EH (cell line): ENCODE measurements at places on chromosomes 16 and 17.
A peak's percentile ranks its signal among the peaks of the same experiment; 100 is the strongest.

DNA sequence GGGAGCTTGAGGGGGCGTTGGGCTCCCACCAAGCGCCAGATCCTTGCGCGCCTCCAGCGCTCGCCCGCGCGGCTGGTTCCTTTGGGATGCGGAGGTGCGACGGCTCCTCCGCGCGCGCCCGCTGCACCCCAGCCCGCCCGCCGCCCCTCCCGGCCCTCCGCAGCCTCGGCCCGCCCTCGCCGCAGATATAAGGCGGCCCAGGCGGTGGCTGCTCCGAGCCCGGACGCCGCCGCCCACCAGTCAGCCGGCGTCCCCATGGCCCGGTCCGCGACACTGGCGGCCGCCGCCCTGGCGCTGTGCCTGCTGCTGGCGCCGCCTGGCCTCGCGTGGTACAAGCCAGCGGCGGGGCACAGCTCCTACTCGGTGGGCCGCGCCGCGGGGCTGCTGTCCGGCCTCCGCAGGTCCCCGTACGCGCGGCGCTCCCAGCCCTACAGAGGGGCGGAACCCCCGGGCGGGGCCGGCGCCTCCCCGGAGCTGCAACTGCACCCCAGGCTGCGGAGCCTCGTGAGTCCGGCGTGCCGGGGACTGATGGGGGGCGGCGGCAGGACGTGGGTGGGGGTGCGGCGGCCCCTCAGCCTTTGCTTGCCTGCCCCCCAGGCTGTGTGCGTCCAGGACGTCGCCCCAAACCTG lies at the start of gene NPB:
NPB (plus strand) TSS at position 216 of the 630 bp plus-strand sequence; CDS start at position 256, 40 bp downstream.
- peak; percentile 42 for DNase-seq

- peak; percentile 53 for DNase-seq
These were observed 13.3 kb upstream of the MYH8 start for GRCh38 chr17:10435096-10435495.

DNA sequence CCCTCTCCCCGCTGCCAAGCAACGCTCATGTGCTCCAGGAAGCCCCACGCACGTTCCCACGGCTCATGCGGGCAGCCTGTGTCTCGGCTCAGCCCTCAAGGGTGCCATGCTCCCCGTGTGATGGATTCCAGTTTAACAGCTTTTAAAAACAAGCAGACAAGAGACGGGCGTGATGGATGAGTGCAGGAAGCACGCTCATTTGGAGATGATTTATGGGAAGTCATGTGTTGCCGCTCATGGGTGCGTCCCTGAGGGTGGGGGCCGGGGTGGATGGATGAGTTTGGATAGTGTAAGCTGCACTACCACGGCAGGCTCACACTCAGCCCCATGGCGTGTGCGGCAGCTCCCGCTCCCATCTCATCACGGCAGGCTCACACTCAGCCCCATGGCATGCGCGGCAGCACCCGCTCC lies 132.8 kb downstream of the RBFOX3 start:
- DNase-seq = peak; percentile 11

DNA sequence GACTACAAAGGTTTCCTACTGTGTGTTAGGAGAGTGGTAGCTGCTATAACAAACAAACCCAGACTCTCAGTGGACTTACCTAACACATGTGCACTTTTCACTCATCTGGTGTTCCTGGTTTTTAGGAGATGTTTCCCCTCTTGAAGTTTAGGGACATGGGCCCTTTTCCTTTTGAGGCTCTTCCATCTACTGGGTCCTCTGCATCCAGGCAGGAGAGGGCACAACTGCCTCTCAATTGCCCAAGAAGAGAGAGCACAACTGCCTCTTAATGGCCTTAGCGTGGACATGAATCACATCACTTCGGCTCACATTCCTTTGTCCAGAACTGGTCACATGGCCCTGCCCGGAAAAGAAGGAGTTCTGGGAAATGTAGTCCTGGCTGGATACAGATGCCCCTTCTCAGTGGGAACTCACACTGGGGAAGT lies 9.8 kb upstream of the TNRC6C start:
- peak; percentile 77 for DNase-seq

DNA sequence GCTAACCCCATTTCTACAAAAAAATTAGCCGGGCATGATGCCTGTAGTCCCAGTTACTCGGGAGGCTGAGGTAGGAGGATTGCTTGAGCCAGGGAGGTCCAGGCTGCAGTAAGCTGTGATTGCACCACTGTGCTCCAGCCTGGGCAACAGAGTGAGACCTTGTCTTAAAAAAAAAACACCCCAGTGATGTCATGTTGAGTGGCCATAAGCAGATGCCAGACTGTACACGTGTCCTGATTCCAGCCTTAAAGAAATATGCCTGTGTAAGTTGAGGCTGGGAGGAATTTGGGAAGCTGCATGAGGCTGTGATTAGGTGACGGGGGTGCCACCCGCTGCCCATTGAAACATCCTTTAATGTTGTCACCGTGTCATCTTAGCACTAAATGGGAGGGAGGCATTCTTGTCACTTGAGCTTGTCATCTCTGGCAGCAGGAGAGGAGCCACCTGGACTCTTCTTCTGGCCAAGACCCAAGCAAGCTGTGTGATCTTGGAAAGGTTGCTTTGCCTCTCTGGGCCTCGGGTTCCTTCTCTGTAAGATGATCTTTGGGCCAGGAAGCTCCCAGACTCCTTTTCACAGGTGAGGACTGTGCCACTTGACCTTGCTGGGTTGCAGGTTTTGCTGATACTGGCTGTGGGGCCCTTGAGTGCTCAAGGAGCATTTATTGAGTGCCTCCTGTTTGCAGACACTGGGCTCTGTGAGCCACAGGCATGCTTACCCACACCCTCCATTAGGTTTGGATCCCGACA lies 98.3 kb upstream of the CIBAR2 start:
- peak; percentile 95 for DNase-seq

GRCh38 chr16:10001258-10001775 lies 180.9 kb downstream of the GRIN2A start:
- DNase-seq = no peak

- peak; percentile 71 for DNase-seq
These were observed 3.6 kb upstream of the MMP15 start for GRCh38 chr16:58021661-58022551.

- DNase-seq = no peak
These were observed 206.4 kb downstream of the ZFHX3 start for GRCh38 chr16:72841506-72841905.

GRCh38 chr17:36846410-36847292 lies 90.6 kb upstream of the LHX1 start:
- no peak for DNase-seq

GRCh38 chr17:37276475-37276874 lies 99.3 kb upstream of the C17orf78 start:
- no peak for DNase-seq

DNA sequence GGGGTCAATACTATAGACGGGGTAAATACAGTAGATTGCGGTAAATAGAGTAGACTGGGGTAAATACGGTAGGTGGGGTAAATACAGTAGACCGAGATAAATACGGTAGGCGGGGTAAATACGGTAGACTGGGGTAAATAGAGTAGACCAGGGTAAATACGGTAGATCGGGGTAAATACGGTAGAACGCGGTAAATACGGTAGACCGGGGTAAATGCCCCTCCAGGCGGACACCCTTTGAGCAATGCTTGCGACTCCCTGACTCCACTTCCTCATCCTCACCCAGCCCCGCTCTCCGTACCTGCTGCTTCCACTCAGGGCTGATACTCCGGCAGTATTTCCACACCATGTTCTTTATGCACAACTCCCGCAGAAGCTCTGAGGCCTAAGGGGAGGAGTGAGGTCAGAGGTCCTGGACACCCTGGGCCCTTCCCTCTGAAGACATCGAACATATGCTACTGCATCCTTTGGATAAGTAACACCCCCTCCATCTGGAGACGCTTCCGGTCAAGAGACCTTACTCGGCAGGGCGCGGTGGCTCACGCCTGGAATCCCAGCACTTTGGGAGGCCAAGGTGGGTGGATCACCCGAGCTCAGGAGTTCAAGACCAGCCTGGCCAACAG lies 13.3 kb upstream of the CRK start:
- no peak for DNase-seq

- DNase-seq = no peak
These were observed 143.9 kb downstream of the CMIP start for GRCh38 chr16:81588326-81589081.

DNA sequence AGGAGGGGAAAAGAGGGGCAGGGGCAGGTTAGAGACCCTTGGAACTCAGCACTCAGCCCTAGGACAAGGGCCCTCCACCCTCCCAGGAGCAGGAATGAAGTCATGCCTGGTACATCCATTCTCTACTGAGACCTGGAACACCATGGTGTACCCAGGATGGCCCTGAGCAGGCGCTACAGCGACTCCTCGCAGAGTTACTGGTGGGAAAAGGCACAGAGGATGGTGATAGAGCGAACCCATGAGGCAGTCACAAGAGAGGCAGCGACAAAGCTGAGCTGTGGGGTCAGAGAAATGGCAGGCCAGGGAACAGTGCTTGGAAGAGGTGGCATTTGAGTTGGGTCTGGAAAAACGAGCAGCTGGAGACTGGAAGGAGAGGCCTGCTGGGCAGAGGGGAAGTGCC lies 37.5 kb downstream of the SRCIN1 start:
- no peak for DNase-seq

DNA sequence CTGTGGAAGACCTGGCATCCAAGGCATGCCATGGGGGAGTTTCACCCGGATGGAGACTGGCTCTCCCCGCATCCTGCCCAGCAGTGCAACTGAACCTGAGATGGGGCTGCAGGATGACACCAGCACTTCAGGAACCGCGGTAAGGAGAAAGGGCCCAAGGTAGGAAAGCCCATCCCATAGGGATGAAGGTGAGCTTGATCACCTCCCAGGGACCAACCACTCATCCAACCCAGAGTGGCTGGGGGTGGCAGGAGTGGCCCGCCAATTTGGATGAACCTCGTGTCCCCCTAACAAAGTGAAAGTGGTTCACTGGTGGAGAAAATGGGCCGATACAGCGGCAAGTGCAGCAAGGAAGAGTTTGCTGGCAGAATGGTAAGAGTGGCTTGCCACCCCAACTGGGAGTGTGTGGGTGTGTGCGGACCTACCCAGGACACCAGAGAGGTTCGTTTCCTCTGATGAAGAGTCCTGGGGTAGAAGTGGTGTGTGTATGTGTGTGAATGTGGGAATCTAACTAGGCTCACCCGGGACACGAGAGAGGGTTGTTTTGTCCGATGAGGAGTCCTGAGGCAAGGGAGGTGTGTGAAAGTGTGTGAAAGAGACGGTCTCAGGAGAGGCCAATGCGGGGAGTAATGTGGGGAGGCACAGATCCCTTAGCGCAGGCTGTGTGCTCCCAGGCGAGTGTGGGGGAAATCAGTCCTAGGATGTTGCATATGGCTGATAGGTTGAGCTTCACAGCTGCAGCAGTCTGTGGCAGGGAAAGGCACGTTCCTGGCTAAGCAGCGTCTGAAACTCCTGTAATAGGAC lies 22.6 kb downstream of the ACSM1 start:
- peak; percentile 6 for DNase-seq

DNA sequence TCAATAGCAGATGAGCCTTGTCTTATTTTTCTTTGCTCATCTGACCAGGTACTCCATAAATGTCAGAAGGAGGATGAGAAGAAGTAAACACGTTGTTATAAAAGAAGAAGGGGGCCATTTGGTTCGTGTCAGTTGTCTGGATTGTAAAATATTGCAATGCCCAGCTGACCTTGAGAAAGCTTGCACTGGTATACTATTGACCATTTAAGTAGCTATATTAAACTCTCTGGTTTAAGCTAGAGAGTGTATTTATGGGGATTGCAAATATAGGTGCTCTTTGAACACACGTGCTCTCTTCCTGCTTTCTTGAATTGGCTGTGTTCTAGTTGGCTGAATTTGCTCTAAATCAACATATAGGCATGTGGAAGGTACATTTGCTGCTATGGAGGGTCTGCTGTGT lies 26.1 kb upstream of the CMTR2 start:
- DNase-seq = no peak

- DNase-seq = no peak
These were observed 44.8 kb upstream of the FBXO47 start for GRCh38 chr17:39011907-39012468.

DNA sequence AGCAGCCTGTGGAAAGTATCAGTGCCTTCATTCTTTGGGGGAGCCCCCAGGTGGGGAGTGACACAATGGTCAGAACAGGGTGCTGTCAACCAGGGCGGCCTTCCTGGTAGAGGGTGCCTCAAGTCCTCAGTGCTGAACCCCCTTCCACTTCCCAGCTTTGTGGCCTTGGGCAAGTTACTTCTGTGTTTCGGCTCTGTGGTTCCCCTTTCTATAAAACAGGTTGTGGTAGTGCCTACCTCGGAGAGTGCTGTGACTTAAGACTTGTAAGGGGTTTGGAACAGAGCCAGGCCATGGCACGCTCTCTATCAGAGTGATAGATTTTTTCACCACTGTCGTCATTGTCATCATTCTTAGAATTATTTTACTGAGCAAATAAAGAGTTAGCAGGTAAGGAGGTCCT lies 141.1 kb downstream of the CCDC182 start:
- no peak for DNase-seq

DNA sequence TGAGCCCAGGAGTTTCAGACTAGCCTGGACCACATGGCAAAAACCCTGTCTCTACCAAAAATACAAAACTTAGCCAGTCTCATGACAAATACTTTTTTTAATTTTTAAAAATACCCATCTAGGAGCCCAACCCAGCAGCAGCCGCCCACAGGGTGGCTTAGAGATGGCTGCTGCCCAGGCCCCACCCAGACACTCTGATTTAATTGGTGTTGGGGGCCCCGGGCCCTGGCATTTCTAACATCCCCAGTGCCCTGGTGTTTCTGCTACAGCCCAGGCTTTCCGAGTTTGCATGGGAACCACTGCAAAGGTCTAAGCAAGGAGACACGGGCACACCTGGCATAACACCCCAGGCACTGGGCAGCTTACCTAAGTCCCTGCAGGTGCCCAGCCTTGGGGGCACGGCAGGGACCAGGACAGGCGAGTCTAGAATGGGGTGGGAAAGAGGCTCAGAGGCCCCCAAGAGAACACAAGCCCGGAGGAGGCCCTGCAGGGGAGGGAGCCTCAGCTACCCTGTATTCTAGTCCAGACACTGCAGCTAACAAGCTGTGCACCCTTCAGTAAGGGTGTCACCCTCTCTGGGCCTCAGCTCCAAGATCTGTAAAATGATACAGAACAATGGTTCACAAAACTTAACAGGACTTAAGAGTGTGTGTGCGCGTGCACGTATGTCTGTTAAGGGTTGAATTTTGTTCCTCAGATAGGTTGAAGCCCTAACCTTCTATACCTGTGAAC lies 48.8 kb downstream of the RMI2 start:
- no peak for DNase-seq

DNA sequence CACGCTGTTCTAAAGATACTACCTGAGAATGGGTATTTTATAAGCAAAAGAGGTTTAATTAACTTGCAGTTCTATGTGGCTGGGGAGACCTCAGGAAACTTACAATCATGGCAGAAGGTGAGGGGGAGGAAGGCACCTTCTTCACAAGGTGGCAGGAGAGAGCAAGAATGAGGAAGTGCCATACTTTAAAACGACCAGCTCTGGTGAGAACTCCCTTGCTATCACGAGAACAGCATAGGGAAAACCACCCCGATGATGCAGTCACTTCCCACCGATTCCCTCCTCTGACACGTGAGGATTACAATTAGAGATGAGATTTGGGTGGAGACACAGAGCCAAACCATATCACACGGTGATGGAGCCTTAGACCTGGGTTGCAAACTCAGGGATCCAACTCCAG lies 317.5 kb upstream of the EEF2KMT start:
- DNase-seq = no peak

- DNase-seq = peak; percentile 46
These were observed 37.6 kb downstream of the NOS2 start for GRCh38 chr17:27762527-27763305.
